ENCODE measurements at places on chromosomes 13 and 19.
A peak's percentile ranks its signal among the peaks of the same experiment; 100 is the strongest.

GRCh38 chr19:15779756-15780476 lies 7.5 kb upstream of the OR10H5 start:
- no peak for DNase-seq

DNA sequence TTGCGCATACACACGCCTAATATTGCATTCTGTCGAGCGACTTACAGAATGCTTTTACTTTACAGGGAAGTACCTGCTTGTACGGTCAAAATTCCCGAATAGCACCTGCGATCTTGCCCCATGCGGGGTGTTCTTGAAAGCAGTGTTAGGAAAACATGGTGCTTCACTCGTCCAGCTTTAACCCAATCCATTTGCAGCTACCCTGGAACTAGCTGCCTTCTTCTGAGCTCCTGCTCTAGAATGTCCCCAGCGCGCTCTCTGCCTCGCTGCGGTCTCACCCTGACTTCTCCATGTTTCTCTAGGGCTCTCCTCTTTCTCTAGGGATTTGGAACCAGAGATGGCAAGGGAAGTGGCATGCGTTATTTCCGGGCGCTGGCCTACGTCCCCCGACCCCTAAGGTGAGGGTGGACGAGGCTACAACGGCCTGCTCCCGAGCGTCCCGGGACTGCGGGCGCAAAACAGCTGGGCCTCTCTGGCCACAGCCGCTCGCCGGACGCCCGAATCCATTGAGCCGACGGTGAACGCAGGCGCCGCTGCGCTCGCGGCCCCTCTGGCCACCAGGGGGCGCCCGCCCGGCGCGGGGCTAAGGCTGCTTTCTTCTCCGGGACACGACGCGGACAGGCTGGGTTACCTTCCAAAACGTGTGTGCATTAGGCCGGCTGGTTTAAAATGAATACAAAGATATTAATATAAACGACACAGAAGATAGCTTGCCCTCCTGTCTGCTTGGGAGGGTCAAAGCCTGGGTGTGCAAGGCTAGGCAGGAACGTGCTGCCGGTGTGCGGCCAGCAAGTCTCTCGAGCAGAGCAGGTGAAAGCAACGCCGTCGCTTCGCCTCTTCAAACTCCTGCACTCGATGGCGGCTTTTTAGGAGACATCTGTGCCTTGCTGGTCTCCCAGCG lies 1.8 kb upstream of the SPRY2 start:
- DNase-seq, result peak; percentile 60

DNA sequence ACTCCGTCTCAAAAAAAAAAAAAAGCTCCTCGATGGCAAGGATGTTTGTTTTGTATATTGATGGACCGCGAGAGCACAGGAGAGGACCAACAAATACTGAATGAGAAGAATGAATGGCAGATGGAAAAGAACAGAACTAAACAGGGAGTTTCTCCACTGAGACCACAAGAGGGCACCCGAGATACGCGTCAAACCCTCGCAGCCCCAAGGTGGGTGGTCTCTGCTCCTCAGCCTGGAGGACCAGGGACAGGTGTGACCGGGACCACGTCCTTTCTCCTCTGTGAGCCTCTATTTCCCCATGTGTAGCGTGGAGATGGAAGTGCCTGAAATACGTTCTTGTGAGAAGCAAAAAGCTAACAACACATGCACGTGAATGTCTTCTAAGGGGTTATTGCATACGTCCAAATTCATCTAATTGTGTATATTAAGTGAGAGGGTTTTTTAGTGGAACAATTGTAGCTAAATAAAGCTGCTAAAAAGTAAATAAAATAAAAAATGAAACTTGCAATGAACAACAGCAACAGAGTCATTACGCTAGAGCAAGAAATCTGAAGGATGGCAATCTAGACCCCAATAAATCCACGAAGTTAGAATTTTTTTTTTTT lies 8.3 kb upstream of the CDC42EP5 start:
- DNase-seq, result peak; percentile 40

DNA sequence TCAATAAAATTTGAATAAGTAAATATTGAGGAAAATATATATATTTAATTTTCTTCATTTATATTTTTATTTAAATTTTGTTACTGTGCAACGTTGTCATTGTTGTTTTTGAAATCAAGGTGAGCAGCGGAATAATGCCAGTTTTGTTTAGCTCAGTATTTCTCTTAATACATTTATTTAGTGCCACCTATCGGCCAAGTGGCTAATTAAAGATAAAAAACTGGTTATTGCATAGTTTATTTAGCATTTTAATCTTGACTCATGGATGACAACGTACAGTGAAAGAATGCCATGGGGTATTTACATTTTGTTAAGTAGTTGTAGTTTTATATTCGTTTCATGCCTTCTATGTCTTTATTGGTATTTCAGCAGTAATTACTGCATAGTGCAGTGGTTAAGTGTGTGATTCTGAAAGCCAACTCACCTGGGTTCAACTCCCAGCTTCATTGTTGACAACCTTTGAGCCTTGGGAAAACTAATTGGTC lies 265.9 kb downstream of the MYO16 start:
- DNase-seq, result no peak

- no peak for DNase-seq
Observed at GRCh38 chr13:111486801-111487200, 166.4 kb downstream of the TEX29 start.

- no peak for DNase-seq
Observed at GRCh38 chr13:43933378-43933777, 53.7 kb downstream of the LACC1 start.

GRCh38 chr13:40452741-40453334 lies 213.6 kb downstream of the FOXO1 start:
- no peak for DNase-seq

DNA sequence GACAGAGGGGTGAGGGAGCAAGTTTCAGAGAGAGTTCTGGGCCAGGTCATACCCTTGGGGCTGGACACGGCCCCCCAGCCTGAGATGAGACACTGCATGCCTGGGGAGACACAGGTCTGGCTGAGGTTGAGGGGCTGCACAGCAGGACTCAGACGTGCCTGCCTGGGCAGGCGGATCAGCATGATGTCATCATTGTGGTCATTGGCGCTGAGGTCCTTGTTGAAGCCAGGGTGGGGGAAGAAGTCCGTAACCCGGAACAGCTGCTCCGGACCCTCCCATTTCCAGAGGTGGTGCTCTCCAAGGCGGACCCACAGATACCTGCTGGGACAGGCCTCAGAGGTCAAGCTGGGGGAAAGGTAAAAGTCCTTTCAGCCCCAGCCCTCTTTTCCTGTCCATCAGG lies 5.0 kb upstream of the KLK8 start:
- DNase-seq, result no peak

- DNase-seq, result no peak
Observed at GRCh38 chr19:54662730-54663129, at the start of gene LILRB4. LILRB4 (plus strand) TSS chr19:54662985; CDS start chr19:54663034, 49 bp downstream.

DNA sequence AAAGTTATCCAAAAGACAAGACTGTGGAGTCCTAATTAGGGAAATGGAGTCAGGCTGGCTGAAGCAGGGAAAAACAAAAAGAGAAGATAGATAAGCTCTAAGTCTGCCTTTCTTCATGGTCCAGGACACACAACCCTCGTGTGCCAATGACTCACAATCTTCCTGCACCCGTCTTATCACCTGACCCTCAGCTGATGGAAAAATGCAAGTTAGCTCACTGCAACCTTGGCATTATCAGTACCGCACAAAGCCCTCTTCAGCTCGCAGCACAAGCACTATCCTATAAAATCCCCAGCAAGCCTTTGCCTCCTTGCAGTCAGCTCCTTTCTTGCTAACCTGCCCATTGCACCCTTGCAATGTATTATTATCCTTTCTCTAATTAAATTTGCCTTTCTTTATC lies 4.3 kb downstream of the OR7A5 start:
- DNase-seq, result no peak

DNA sequence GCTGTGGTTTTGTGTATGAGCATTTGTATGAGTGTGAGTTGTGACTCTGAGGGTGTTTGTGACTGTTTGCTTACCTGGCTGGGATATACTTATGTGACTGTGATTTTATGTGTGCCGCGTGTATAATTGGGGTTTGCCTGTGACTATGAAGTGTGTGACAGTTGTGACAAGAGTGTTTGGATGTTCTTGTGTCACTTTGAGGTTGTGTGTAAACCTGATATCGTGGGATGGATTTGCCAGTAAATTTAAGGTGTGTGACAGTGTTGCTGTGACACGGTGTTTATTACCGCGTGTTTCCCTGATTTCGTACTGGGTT lies 442 bp downstream of the ZNF420 start:
- DNase-seq, result no peak

GRCh38 chr13:84973661-84974060 lies 825.6 kb downstream of the SLITRK6 start:
- no peak for DNase-seq

DNA sequence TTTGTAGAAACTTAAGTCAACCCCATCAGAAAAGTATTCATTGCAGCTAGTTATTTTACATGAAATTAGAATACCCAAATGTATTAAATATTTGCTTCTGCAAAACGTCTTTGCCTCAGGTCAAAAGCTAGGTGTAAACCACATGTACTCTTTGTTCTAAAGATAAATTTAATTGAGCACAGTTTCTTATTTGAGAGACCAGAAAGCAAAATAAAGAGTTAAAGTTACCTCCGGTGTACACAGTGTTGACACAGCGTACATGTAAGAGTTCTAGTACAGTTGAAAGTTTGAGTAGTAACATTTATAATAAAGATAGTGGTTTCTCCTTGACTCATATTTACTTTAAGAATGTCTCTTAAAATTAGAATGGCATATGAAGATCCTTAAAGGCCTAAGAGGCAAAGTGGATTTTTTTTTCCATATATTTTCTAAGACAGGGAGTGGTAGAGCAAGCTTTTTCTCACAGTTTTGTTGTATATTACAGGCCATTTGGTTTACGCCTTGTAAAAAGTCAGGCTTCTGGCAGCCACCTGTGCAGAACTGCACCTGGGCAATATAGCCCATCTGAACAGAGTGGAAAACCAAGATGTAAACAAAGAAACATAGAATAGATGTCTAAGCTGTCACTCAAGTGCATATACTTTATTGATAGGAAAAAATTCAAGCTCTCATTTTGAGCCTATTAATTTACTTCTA lies 2.9 kb downstream of the LRCH1 start:
- no peak for DNase-seq

DNA sequence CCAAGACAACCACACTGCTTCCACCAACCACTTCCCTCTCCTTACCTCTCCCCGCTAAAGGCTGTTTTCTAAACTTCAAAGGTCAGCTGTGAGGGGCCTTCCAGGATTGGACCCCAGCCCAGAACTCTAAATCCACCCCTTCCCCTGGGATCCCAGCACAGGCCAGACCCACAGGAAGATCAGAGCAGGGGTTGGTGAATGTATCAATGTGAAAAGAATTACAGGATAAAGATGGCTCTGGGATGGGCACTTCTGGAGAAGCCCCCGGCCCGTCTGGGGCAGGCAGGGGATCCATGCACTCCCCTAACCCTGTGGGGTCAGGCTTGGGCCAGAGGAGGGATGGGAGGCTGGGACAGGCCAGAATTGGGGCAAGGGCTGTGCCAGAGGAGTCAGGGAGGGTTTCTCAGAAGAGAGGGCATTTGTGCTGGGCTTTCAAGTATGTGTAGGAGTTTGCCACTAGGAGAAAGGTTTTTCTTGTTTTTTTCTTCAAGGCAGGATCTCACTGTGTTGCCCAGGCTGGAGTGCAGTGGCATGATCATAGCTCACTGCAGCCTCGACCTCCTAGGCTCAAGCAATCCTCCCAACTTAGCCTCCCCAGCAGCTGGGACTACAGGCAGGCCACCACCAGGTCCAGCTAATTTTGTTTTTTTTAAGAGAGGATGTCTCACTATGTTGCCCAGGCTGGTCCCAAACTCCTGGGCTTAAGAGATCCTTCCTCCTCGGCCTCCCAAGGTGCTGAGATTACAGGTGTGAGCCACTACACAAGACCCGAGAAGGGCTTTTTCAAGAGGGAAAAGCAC lies 1.0 kb upstream of the MEF2B start:
- no peak for DNase-seq

- peak; percentile 89 for DNase-seq
Observed at GRCh38 chr19:46786236-46787039, 2.0 kb downstream of the SLC1A5 start.

DNA sequence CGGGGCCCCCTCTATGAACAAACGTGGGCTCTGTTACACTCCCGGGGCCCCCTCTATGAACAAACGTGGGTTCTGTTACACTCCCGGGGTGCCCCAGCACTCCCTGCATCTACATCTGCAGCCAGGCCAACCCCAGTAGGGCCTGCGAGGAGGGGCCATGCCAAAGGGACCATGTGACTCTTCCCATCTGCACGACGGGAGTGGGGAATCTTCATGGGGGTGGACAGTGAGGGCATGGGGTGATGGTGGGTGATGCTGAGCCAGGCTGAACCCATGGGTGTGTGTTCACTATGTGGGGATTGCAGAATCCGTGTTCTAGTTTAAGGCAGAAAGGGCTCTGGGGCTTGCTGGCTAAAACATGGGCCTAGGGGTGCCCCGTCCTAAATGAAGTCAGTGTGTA lies 69.9 kb upstream of the ARHGEF7 start:
- no peak for DNase-seq

GRCh38 chr13:71149046-71149445 lies 718.0 kb downstream of the DACH1 start:
- DNase-seq, result no peak

DNA sequence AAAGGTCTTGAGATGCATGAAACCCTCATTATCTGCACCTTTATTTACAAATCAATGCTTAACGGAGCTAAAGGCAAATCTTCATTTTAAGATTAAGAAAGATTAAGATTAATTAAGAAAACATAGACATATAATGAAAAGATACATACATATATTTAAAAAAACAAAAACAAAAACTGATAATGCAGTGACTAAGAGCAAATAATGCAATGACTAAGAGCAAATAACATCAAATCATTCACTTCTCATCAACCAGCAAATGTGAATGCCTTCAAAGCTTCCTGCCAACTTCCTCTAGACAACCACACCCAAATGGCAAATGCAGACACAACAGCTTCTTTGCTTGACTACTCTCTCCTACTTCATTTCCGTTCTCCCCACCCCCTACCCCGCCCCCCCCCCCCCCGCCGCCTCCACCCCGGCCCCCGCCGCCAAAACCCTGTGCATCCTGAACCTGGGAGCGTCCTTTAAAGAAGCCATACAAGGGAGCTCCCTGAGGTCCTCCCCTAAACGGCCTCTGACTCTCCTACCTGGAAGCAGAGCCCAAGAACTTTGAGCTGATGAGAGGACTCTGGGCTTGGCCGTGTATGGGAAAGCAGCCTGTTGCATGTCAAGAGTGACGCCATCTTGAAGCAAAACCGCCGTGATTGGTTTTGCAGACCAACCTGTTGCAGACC lies 24.5 kb downstream of the TEX101 start:
- DNase-seq, result peak; percentile 51

- DNase-seq, result peak; percentile 86
Observed at GRCh38 chr19:58575183-58576041, 2.3 kb upstream of the MZF1 start.

- no peak for DNase-seq
Observed at GRCh38 chr19:29952646-29953045, 10.6 kb downstream of the URI1 start.

DNA sequence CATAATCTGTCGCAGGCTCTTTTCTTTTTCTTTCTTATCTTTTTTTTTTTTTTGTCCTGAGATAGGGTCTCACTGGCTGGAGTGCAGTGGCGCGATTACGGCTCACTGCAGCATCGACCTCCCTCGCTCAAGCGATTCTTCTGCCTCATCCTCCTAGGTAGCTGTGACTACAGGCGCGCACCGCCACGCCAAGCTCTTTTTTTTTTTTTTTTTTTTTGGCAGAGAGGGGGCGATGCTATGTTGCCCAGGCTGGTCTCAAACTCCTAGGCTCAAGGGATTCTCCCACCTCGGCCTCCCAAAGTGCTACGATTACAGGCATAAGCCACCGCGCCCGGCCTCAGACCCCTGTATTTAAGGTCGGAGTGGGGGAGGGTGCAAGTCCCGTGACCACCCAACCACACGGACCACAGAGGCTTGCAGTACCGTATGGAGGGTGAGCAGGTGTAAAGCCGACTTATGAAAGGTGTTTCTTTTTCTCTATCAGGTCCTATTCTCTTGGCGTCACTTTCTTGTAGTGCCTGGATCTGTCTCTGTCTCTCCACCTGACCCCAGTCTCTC lies 2.0 kb downstream of the PHLDB3 start:
- no peak for DNase-seq
